ENCODE measurements at places on chromosomes 7 and 10.

DNA sequence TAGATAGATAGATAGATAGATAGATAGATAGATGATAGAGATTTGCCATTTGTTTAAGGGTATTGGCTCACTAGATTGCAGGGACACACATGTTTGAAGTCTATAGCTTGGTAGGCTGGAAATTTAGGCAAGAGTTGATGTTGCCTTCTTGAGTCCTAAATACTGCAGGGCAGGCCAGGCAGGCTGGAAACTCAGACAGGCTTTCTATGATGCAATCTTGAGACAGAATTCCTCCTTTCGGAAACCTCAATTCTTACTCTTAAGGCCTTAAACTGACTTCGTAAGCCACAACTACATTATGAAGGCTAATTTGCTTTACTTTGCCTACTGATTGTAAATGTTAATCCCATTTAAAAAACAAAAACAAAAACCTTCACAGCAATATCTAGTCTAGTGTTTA lies 322.9 kb upstream of the AKR1E2 start:
- DNase-seq = no peak

GRCh38 chr10:91551856-91552255 lies 81.0 kb downstream of the PPP1R3C start:
- DNase-seq = no peak

DNA sequence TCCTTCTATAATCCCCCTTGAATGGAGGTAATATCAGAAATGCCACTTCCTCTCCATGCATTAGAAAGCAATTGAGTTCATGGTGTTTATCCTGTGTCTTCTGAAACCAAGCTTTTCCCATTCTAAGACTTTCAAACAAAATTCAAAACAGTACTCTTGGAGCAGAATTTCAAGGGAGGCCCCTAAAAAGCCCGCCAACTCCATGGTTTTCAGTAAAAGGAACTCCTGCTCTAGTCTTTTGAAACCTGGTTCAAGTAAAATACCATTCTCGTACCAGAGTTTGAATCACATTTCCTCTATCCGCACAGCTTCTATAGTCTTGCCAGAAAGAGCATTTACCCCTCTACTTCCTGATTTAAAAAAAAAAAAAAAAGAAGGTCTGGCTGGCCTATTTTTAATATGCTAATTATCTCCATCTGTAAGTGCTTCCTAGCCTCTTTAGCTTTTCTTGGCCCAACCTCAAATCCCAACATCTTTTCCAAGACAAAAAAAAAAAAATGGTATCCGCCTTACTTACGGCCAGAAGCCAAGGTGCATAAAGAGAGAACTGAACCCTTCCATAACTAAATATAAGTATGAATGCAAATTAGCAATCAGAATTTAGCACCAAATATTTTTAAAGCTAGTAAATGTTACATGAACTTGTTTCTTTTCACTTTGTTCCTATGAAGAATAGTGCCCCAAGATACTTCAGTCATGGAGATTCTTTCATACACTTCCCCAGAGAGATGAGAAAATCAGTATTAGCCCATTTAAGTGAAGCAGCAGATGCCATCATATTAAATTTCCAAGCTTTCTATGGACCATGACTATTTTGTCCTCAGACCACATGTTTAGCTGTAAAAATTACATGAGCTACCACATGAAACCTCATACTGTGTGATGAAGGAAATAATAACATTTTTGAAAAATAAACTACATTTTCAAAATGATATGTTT lies 199.9 kb upstream of the FAM3C start:
- DNase-seq = no peak

DNA sequence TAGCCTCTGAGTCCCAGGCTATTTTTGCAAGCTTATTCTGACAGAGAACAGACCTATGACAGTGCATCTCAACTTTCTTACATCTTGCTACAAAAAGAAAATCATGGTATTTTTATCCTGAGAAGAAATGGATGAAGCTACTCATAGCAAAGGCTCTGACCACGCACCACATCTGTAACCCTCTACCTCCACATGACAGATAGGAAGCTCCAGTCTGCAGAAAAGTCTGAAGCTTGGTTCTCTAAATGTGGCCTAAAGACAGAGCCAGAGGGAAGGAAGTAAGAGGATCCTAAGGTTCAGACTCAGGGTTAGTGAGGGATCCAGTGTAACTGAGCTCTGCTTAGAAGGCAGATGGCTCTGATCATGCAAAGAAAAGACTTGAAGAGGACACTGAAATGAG lies 58.4 kb upstream of the ABCB5 start:
- DNase-seq = no peak

DNA sequence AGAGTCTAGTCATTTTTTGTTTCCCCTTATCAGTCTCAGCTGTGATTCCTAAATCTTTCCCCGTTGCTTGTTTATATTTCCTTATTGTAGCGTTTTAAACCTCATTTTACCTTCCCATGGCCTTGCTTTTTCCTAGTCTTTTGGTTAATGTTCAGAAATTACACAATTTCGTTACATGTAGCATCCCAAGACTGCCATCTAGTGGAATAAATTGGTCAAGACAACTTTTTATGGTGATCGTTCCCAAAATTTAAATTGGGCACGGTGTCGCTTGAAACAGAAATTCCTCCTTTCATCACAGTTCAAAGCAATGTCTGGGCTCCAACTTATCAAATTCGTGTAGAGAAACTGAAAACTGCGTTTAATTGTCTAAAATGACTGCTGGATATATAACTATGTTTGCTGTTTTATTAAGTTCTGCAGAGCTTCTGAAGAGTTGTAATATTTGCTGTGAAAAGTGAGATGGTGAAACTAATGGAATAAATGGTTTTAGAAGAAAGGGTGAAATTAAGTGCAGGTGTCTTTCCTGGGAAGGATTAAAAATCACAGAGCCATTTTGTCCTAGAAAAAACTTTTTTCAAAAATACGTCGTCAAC lies 370.2 kb downstream of the PHF14 start:
- DNase-seq = peak; percentile 38

DNA sequence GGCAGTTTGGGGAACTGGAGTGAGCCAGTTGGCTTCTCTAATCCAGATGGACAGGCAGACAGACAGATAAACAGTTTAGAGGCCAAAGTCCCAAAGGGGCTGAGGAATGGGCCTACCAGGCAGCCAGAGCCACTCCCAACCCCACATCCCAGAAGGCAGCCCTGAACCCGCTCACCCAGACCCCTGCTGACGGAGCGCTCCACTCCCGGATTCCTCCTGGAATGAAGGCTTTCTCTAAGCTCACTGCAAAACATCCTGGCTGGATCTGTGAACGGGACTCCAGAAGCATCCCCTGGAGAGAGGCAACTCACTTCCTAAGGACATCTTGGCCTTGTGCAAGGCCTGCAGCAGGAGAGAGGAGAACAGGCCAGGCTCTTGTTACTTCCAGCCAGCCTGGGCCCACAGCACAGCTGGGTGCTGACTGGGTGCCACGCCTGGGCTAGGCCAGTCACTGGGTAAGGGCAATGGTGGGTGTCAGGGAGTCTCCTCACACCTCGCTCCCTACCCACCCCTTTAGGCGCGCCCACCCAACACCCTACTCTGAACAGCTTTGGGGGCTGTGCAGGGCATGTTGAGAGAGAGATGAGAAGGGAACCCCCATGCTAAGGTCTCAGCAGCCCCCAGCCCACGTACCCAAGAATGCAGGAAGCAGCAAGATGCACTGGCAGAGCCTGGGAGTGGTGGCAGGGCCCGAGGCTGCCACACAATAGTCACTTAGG lies 168.6 kb upstream of the ZMIZ1 start:
- no peak for DNase-seq

DNA sequence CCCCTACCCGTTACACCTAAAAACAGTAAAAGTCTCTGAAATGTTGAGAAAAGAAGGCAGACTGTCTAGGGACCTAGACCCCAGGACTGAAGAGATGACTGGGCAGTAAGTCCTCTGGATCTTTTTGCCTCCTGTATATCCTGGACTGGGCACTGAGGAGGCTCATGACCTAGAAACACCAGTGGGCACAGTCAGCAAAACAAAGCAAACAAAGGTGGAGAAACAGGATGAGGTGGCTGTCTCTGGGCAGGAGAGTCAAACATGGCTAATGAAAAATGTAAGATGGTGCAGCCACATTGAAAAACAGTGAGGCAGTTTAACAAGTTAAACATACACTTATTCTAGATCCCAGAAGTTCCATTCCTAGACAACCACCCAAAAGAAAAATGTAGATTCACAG lies 45.9 kb downstream of the AKR1C4 start:
- DNase-seq = no peak

GRCh38 chr10:31116226-31116625 lies 84.6 kb upstream of the ZNF438 start:
- no peak for DNase-seq

DNA sequence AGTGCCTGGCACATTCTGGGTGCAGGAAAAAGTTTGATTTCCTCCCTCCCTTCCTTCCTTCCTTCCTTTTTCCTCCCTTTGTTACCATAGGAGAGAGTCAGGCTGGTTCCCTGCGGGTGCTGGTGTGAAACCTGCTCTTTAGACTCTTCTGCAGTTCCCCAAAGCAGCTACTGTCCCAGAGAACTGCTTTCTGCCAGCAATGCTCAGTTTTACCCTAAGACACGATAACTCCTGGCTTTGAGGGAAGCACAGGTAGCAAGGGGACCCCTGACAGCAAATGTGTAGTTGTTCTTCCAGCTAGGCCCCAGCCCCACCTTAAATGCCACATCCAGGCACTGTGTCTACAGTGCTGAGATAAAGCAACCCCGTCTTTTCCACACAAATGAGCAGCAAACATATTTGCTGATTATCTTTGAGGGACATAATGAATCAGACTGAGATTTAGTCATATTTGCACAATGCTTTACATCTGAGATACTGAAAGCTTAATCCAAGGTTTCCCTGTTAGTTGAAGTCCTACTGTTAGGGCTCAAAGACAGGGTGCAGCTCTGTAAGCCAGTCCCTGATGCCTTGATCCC lies 55.5 kb downstream of the MET start:
- DNase-seq = no peak
